Chondrocyte (in vitro differentiated cells): ENCODE measurements at places on chromosomes 3 and 15. TPM values are rescaled to one million over a fixed set of nuclear protein-coding genes. Genes with fewer than 3 reads are reported as not detected.

SCAANT1 gene
- not detected in 3 replicates for total RNA-seq

ANKUB1 gene
- total RNA-seq: not detected in 3 replicates

CELF6 gene
- 0.42 to 1.3 TPM in 2 of 3 replicates, not detected in the other for total RNA-seq

XCR1 gene
- total RNA-seq: not detected in 3 replicates

ISG20 gene
- total RNA-seq: 3.8 to 4.5 TPM (median 4.5 TPM) in 3 replicates

RBP2 gene
- total RNA-seq: not detected in 3 replicates

GPR160 gene
- total RNA-seq: 0.37 to 0.60 TPM (median 0.49 TPM) in 3 replicates

CYP19A1 gene
- total RNA-seq: 1.3 TPM in 1 of 3 replicates, not detected in the others

PRKCD gene
- total RNA-seq: 11.6 to 20.0 TPM (median 17.1 TPM) in 3 replicates

CKMT1A gene
- not detected in 3 replicates for total RNA-seq

GOLGA8K gene
- total RNA-seq: 1.3 to 2.0 TPM (median 1.7 TPM) in 3 replicates

PPP2R3A gene
- total RNA-seq: 14.7 to 20.6 TPM (median 14.8 TPM) in 3 replicates

GABRG3 gene
- total RNA-seq: not detected in 3 replicates

CCR4 gene
- total RNA-seq: not detected in 3 replicates

SPTBN5 gene
- total RNA-seq: 2.2 to 3.8 TPM (median 2.9 TPM) in 3 replicates

SNAPC5 gene
- total RNA-seq: 13.9 to 27.7 TPM (median 15.0 TPM) in 3 replicates

TTLL13 gene
- 0.69 TPM in 1 of 3 replicates, not detected in the others for total RNA-seq

CHRD gene
- total RNA-seq: 1.4 to 4.7 TPM (median 1.5 TPM) in 3 replicates

TRIM42 gene
- not detected in 3 replicates for total RNA-seq

RTP1 gene
- total RNA-seq: not detected in 3 replicates

FLNB gene
- 56.5 to 75.3 TPM (median 70.2 TPM) in 3 replicates for total RNA-seq

TMEM158 gene
- total RNA-seq: 5.8 to 34.8 TPM (median 6.9 TPM) in 3 replicates

PIF1 gene
- 1.8 to 6.1 TPM (median 5.9 TPM) in 3 replicates for total RNA-seq

SNX22 gene
- total RNA-seq: 0.15 to 0.28 TPM (median 0.27 TPM) in 3 replicates
